ENCODE measurements at places on chromosomes 6 and 20. TPM values are rescaled to one million over a fixed set of nuclear protein-coding genes. Genes with fewer than 3 reads are reported as not detected.

The FOXS1 gene
- polyA plus RNA-seq, result 2.9 TPM

The MAK gene
- polyA plus RNA-seq, result 0.37 TPM

The NTSR1 gene
- 0.48 TPM for polyA plus RNA-seq

The PXDC1 gene
- 30.5 TPM for polyA plus RNA-seq

The KCNG1 gene
- 2.1 TPM for polyA plus RNA-seq

The ID4 gene
- polyA plus RNA-seq, result 99.6 TPM

The ACTL10 gene
- polyA plus RNA-seq, result 1.4 TPM

The ADNP gene
- 75.7 TPM for polyA plus RNA-seq

The TMEM181 gene
- 27.3 TPM for polyA plus RNA-seq

The PAX1 gene
- polyA plus RNA-seq, result not detected

The FLRT3 gene
- polyA plus RNA-seq, result 0.87 TPM

The SLC22A16 gene
- polyA plus RNA-seq, result 0.53 TPM

The PPP1R14C gene
- polyA plus RNA-seq, result 1.8 TPM

The FRK gene
- polyA plus RNA-seq, result 0.19 TPM

The TNFRSF6B gene
- polyA plus RNA-seq, result 7.1 TPM

The TBXT gene
- polyA plus RNA-seq, result not detected

The SIRPB1 gene
- 2.5 TPM for polyA plus RNA-seq

The NELFE gene
- polyA plus RNA-seq, result 200 TPM

The ETV7 gene
- polyA plus RNA-seq, result 1.2 TPM

The ISM1 gene
- polyA plus RNA-seq, result 2.8 TPM
